Spinal cord (tissue), 10 donors: ENCODE measurements at places on chromosomes 3 and 15. TPM values are rescaled to one million over a fixed set of nuclear protein-coding genes. Genes with fewer than 3 reads are reported as not detected.

DNA sequence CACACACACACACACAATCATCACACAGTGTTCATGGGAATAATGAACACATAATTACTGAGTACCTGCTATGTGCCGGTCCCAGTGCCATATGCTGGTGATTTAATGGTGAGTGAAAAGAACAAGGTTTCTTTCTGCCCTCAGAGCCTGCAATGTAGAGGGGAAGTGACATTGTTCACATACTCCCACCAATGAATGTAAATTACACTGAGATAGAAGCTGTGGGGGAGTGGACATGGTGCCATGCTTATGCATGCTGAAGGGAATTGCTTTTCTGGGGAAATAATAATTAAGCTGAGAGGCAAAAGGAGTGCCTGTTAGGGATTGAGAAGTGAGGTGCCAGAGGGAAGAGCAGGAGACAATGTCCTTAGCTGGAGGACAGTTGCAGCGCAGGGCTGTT is 175.1 kb downstream of the MFSD1 start:
- DNase-seq: no peak

DNA sequence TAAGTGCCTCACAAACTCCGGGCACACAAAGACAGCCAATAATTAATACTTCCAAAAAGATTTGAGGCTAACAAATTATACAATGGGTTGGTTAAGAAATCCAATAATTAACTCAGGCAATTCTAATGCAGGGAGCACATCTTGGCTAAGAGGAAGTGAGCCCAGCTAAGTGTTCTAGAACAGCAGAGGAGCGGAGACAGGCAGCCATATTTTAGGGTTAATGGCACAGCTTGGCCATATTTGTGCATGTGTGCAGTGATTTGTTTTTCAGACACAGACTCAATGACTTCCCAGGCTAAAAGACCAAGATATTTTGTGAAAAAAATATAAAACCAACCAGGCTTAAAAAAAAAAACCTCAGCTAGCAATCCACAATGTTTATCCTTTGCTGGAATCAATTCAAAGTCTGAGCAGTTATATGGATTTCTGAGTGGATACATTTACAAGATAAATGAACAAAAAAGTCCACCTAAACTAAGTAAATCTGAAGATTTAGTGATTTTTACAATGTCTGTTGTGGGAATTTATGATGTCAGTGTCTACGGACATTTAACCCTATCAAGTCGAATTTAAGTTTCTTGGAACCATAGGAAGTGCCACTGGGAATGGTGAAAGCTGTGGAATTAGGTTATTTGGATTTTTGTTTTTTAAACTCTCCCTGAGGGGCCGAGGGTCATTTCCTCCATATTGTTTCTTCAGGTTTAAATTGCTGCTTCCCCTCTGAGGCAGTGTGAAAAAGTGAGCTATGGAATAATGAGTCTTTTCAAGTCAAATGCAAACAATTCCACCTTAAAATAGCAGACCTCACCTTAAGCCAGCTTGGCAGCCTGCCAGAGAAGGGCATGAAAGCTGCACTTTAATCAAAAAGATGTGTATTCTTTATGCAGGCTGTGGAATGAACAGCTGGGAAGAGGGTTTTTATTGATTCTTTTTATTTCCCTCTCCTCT is 413.7 kb upstream of the TBL1XR1 start:
- DNase-seq: peak; percentile 64

Gene ROPN1
- total RNA-seq: not detected

DNA sequence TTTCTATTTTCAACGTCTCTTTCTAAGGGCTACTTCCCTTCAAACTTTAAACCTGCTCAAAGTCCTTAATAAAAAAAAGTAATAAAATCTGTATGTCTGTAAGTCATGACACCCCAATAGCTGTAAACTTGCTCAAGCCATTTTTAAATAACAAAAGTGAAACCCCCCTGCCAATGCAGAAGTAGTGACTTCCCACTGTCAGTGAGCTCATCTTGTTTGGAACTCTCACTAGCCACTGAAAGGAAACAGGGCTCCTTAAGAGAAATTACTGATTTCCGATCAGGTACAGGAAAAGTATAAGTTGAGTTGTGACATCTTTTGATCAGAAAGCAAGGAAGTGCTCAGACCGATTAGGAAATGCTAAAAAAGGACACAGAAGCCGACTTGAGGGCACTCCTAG is 27.6 kb upstream of the GPR171 start:
- DNase-seq: no peak

Gene SAMMSON
- total RNA-seq: 0.40 TPM

DNA sequence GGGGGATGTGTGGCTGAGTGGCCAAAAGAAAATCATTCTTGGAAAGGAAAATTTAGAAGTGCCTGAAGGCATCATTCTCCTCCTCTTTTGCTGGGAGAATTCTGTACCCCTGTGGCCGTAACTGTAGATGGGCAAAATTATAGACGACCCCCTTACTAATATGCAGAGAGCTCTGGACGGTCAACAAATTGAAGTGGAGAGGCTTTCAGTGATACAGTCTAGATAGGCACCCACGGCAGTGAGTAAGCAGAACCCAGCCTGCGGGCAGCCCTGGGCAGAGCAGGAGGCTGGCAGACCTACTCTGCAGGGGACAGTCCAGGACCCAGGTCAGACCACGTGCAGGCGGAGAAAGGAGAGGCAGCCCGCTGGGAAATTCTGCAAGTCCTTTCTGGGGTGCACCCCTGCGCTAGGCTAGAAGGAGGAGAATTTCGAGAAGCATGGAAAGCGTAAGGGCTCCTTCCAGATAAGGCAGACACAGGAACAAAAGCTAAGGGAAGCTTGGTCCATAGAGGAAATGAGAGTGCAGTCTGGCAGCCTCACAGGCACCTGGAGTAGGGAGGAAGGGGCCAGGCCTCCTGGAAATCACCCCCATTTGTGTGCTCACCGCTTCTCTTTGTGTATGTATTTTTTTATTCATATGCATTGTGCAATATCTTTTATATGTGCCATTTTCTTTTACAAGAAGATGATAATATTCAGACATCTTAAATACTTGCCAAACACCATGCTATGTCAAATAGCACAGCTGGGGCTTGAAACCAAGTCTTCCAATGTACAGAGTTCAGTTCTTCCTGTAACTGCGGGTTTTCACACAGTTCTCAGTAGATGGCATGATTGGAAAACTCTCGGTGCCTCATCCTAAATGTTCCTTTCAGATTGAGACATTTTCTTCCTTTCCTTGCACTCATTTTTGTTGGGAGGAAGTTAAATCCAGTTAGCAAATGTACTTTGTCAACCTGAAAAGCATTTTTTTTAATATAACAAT is 40.2 kb downstream of the LRRK1 start:
- DNase-seq: no peak
